ENCODE measurements at places on chromosomes 1 and 21.
A peak's percentile ranks its signal among the peaks of the same experiment; 100 is the strongest.

GRCh38 chr1:98939471-98939870 lies 65.2 kb downstream of the PLPPR5 start:
- DNase-seq: no peak

GRCh38 chr1:91752324-91752723 lies 133.6 kb downstream of the TGFBR3 start:
- no peak for DNase-seq

DNA sequence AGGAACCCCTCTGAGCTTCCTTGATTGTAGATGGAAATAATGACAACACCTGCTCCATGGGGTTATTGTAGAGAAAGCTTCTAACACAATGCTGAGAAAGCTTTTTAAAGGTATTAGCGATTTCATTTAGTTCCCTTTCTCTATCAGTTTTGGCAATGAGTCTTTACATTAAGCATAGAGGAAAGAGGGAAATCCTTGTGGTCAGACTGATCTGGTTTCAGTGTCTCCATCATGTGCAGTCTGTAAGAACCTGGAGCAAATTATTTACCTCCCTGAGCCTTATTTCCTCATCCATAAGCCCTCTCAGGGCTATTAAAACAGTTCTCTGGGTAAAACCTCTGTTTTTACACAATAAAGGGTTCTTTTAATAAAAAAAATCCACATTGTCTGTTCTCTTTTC lies 87.5 kb downstream of the FGGY start:
- DNase-seq: no peak

GRCh38 chr1:21325731-21326387 lies 35.6 kb upstream of the ECE1 start:
- no peak for DNase-seq

- no peak for DNase-seq
Observed at GRCh38 chr1:23591460-23592208, 32.3 kb upstream of the ID3 start.

DNA sequence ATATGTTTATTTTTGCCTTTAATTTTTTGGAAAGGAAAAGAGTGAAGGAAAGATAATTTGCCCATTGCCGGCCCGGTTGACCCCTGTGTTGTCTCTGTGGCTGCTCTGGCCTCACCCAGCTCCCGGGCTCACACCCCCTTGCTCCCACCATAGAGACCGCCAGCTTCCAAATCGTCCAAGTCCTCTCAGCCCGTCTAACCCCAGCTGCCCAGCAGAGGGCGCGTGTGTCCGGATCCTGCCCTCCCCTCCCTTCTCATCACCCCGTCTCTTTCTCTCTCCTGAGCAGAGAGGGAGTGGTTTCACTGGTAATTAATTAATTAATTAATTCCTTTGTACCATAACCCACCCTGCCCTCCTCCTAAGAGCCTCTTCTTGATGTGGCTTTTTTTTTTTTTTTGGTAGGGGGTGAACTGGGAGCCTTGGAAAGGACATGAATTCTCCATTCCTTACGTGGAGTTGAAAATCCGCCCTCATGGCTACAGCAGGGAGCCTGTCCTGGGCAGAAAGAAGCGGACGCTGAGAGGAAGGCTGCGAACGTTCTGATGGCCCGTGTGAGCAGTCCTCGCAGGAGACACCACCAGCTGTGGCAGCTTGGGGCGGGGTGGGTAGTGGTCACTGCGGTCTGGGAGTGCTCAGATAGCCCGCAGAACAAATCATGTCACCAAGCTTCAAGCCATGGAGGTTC lies 45.9 kb downstream of the KIAA0040 start:
- DNase-seq: peak; percentile 73

GRCh38 chr1:66778969-66779368 lies 22.1 kb downstream of the INSL5 start:
- DNase-seq: no peak

GRCh38 chr1:111603979-111604378 lies 15.6 kb upstream of the RAP1A start:
- no peak for DNase-seq

GRCh38 chr21:38915546-38915945 lies 109.8 kb downstream of the ETS2 start:
- no peak for DNase-seq

GRCh38 chr1:1305300-1306069 lies 2.2 kb downstream of the ACAP3 start:
- DNase-seq: no peak

GRCh38 chr1:243903041-243903440 lies 53.0 kb upstream of the AKT3 start:
- DNase-seq: no peak

All from HuH-7 (cell line).